ENCODE measurements at places on chromosomes 4 and X.

DNA sequence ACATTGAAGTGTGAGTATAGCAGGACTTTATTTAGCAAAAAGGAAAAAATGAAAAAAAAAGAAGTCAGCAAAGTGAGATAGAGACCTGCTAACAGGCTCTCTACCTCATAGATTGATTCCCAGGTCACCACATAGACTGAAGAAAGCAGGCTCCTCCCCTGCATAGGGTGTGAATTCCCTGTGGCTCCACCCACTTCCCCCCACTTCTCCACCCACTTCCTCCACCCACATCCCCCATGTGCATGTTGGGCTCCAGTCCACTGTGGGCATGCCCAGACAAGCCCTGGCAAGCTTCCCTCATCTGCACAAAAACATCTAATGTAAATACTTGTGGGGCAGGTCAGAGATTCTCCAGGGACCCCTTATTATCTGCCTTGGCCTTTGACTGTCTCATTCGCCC, 97.8 kb downstream of the TMEM47 start:
- no peak for DNase-seq

DNA sequence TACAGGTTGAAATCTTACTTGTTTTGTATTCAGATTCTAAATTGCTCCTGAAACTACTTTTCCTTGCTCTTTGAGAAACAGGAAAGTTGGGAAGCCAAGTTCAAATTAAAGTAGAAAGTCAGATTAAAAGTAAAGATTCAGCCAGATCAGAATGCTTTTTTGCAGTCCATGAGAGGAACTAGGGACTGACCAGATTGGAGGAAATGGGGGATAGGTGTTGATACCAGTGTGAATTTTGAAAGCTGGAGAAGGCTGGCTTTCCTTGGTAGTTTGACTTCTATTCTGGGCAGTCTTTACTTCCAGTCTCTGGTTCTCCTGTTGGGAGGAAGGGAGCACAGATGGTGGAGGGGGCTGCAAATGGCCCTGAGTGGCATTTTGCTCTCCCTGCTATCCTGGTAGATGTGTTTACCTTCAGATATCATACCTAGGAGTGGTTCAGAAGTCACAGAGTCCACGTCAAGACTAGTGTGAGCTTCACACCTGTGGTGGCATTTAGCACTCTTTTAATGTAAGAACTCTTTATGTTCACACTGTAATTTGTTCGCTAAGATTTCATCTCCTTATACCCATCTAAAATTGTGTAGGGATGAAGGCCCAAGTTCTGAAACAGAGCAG, 68.8 kb downstream of the FNIP2 start:
- no peak for DNase-seq

- no peak for DNase-seq
These were observed 188.0 kb upstream of the RBPJ start for GRCh38 chr4:26132858-26133257.

- DNase-seq: peak; percentile 40
These were observed 26.3 kb upstream of the DACH2 start for GRCh38 chrX:86121916-86122315.

GRCh38 chr4:45750721-45751120, 373.1 kb downstream of the GABRG1 start:
- DNase-seq: no peak

DNA sequence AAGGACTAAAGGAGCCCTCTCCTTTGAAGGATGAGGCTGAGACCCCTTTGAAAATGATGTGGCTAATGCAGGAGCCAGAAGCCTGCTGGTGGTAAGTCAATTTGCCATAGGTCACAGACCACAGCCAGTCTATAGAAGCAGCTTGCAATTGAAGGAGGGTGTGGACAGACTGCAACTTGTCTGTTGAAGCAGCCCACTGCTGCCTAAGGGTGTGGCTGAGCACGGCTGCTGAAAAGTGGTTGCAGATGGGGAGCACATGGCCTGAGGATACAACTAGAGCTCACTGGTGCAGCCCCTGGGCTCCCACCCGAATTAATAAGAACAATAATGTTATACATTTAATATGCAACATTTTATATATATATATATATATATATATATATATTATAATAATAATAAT, 11.4 kb upstream of the EXOC1L start:
- DNase-seq: no peak

DNA sequence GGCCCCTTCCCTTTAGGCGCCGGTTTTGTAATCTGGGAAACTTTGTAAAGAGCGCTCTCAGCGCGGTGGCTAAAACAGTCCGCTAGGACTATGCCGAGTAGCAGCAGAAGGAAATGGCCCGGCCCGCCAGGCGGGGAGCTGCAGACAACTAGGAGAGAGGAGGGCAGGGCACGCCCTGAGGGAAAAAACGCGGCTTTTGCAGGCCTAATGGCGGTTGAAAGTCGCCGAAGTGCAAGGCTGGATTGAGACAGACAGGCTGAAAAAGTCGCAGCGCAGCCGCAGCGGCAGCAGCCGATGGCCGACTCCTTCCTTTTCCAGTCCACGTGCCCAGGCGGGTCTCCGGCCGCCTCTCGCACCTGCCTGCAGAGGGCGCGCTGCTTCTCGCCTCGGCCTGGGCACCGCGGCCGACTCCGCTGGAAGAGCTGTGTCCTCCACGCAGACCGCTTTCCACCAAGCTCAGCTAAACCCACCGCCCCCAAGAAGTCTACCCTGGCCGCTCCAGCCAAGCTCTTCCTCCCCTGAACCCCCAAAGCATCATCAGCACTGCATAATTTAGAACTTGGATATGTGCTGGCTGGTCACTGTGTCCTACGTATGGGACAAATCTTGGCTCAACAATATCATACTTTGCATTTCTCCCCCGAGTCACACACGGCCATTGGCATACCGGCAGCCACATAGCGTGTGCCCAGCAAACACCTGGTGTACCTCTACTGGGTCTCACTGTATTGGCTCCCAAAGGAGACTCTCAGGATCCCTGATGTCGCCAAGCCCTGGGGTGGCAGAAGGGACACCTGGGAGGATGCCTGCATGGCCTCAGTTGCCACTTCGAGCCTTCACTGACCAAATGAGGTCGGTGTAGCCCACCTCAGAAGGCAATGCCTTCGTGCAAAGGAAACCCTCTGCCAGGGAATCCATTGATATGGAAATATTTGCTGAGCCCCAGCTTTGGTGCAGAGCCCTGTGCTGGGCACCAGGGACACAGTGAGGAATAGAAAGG, 14.5 kb downstream of the SLC25A5 start:
- no peak for DNase-seq
